ENCODE measurements at places on chromosomes 1 and 21.

- H3K4me3 ChIP-seq, result no peak overlapping the region
- H3K27ac ChIP-seq, result no peak overlapping the region
- no peaks in the 10 kb centered on the region for H3K4me1 ChIP-seq
- peaks cover 22% of the 10 kb centered on the region for H3K27me3 ChIP-seq
- no peak for DNase-seq
Observed at GRCh38 chr1:2927393-2928360, 93.6 kb upstream of the ACTRT2 start.

DNA sequence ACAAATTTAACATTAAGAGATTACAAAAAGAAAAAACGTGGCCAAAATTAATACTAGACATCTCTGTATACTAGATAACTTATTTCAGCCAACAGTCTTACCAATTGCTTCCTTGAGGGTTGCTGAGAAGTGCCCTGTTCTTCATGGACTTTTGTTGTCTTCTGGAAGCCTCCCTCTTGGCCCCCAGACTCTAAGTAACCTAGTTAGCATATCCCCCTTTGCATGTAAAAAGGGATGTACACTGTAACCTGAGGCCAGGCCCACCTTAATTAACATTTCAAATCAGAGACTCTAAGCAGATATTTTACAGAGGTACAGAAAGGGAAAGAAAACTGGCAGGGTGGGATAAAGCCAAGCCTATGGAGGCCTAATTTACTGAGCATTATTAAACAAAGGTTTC is 1047.3 kb downstream of the ADGRL2 start:
- H3K27ac ChIP-seq, result no peak overlapping the region
- no peaks in the 10 kb centered on the region for H3K27me3 ChIP-seq
- no peaks in the 10 kb centered on the region for H3K4me1 ChIP-seq
- no peak for DNase-seq
- H3K36me3 ChIP-seq, result no peaks in the 10 kb centered on the region

GRCh38 chr21:26365849-26366248 is 195.3 kb upstream of the APP start:
- no peak overlapping the region for H3K27ac ChIP-seq
- H3K4me1 ChIP-seq, result no peaks in the 10 kb centered on the region
- H3K4me3 ChIP-seq, result no peak overlapping the region
- DNase-seq, result no peak

- H3K27ac ChIP-seq, result no peak overlapping the region
- H3K27me3 ChIP-seq, result no peaks in the 10 kb centered on the region
- no peak for DNase-seq
- no peaks in the 10 kb centered on the region for H3K36me3 ChIP-seq
Observed at GRCh38 chr1:76110666-76111065, 36.1 kb downstream of the ST6GALNAC3 start.

DNA sequence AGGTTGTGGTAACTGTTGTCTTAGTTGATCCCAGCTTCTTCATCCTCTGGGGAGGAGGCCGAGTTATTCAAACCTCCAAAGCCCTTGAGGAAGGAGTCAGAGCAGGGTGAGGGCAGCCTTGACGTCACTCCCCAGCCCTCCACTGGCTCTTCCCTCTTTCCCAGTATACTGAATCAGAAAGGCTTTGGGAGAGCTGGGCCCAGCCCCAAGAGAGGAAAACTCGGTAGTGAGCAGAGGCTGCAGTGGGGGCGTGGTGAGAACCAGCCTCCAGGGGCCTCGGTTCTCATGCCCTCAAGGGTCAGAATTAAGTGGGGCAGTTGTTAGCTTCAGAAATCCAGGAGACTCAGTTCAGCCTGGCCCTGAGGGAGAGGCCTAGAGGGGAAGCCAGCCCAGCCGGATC is 1.8 kb upstream of the GJA4 start:
- H3K36me3 ChIP-seq, result no peaks in the 10 kb centered on the region
- DNase-seq, result no peak
- H3K27ac ChIP-seq, result no peak overlapping the region
- H3K4me3 ChIP-seq, result no peak overlapping the region
- H3K4me1 ChIP-seq, result no peaks in the 10 kb centered on the region
- H3K27me3 ChIP-seq, result peaks cover 6% of the 10 kb centered on the region

GRCh38 chr1:56191369-56191768 is 388.0 kb downstream of the PLPP3 start:
- no peak overlapping the region for H3K4me3 ChIP-seq
- H3K27ac ChIP-seq, result no peak overlapping the region
- no peaks in the 10 kb centered on the region for H3K4me1 ChIP-seq
- no peak for DNase-seq

- H3K4me1 ChIP-seq, result no peaks in the 10 kb centered on the region
- H3K27me3 ChIP-seq, result no peaks in the 10 kb centered on the region
- no peak for DNase-seq
- H3K36me3 ChIP-seq, result no peaks in the 10 kb centered on the region
- no peak overlapping the region for H3K4me3 ChIP-seq
- H3K27ac ChIP-seq, result no peak overlapping the region
Observed at GRCh38 chr1:109824349-109825115, 60.8 kb upstream of the EPS8L3 start.

GRCh38 chr21:42012763-42013329 is 2.7 kb upstream of the ZBTB21 start:
- no peaks in the 10 kb centered on the region for H3K36me3 ChIP-seq
- H3K4me3 ChIP-seq, result no peak overlapping the region
- no peaks in the 10 kb centered on the region for H3K27me3 ChIP-seq

- H3K27ac ChIP-seq, result no peak overlapping the region
- H3K27me3 ChIP-seq, result no peaks in the 10 kb centered on the region
- H3K36me3 ChIP-seq, result no peaks in the 10 kb centered on the region
- no peaks in the 10 kb centered on the region for H3K4me1 ChIP-seq
Observed at GRCh38 chr1:154866257-154867063, 3.6 kb downstream of the KCNN3 start.

GRCh38 chr1:226788965-226789364 is 49.9 kb upstream of the ITPKB start:
- H3K4me1 ChIP-seq, result no peaks in the 10 kb centered on the region
- H3K27ac ChIP-seq, result no peak overlapping the region
- H3K4me3 ChIP-seq, result no peak overlapping the region
- no peaks in the 10 kb centered on the region for H3K36me3 ChIP-seq
- no peaks in the 10 kb centered on the region for H3K27me3 ChIP-seq
